ENCODE measurements at places on chromosomes 3 and 15.

- no peak for DNase-seq
These were observed 44.3 kb downstream of the PXYLP1 start for GRCh38 chr3:141275973-141276372.

- no peak for DNase-seq
These were observed 68.4 kb upstream of the SEC13 start for GRCh38 chr3:10389339-10389738.

DNA sequence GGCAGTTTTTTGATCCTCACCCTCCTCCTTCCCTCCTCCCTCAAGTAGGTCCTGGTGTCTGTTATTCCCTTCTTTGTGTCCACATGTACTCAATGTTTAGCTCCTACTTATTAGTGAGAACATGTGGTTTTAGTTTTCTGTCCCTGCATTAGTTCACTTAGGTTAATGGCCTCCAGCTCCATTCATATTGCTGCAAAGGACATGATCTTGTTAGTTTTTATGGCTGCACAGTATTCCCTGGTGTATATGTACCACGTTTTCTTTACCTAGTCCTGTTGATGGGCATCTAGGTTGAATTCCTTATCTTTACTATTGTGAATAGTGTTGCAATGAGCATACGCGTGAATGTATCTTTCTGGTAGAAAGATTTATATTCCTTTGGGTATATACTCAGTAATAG, 61.7 kb upstream of the FGF7 start:
- no peak for DNase-seq

- DNase-seq: no peak
These were observed 48.0 kb upstream of the MEX3B start for GRCh38 chr15:82093774-82094211.

GRCh38 chr15:42155546-42156242, 742 bp downstream of the PLA2G4F start:
- no peak for DNase-seq

- no peak for DNase-seq
These were observed 346.1 kb downstream of the EPHB1 start for GRCh38 chr3:135141160-135141559.

DNA sequence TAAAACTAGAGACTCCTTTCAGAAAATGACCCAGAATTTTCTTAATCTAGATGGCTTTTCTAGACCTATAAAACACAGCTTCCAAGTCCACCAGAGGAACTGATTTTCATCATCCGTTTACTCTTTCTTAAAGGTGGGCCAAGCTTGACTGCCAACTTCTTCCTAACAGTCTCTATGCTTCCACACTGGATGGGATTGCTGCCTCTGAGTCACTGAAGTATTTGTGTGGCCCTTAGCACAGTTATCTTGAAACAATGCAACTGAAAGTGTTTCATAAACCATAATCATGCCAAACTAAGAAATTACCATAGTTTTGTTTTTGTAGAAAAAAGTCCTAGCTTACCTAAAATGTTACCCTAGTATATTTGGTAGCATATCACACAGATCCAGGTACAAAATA, 985.7 kb downstream of the TUSC7 start:
- DNase-seq: no peak

DNA sequence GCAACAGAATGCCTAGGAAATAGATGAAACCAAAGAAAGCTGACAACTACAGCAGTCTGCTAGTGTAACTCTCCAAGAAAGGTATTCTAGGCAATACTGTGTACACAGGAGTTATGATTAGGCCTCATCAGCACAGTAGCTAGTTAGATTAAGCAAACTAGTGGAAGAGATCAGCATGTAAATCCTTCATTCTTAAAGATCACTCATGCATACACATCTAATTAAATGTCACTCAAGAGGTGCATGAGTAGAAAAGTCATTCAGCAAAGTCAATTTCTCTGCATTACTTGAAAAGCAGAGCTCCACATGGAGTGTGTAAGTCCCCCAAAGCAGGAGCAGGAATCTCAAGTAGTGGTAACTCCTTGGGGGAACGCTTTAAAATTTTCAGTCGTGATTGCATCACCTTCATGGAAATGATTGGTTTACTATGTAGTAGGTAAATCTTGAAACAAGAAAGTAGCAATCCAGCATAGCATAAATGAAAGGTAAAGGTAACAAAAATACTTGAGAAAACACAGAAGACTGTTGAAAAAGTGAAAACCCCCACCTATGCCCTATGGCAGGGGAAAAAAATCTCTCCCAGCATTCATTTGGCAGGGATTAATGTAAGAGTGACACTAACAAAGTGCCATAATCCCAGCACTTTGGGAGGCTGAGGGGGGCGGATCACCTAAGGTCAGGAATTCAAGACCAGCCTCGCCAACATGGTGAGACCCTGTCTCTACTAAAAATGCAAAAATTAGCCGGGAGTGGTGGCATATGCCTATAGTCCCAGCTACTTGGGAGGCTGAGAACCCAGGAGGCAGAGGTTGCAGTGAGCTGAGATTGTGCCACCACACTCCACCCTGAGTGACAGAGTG, 29.4 kb upstream of the PPIB start:
- no peak for DNase-seq

GRCh38 chr15:75016431-75016830, 7.0 kb upstream of the PPCDC start:
- no peak for DNase-seq

GRCh38 chr15:57589754-57590153, 1.9 kb upstream of the MYZAP start:
- DNase-seq: no peak

GRCh38 chr3:33915796-33916546, 117.5 kb downstream of the PDCD6IP start:
- DNase-seq: no peak

DNA sequence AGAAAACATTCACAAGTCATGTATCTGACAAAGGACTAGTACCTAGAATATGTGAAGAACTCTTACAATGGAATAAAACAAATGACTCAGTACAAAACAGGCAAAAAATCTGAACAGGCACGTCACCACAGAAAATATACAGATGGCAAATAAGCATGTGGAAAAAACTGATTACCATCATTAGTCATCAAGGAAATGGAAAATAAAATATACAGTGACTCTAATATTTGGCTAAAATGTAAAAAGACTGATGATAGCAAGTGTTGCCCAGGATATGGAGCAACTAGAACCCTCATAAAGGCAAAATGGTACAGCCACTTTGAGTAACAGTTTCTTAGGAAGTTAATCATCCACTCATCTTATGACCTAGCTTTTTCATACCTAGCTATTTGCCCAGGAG, 95.8 kb upstream of the ABHD17C start:
- DNase-seq: no peak

DNA sequence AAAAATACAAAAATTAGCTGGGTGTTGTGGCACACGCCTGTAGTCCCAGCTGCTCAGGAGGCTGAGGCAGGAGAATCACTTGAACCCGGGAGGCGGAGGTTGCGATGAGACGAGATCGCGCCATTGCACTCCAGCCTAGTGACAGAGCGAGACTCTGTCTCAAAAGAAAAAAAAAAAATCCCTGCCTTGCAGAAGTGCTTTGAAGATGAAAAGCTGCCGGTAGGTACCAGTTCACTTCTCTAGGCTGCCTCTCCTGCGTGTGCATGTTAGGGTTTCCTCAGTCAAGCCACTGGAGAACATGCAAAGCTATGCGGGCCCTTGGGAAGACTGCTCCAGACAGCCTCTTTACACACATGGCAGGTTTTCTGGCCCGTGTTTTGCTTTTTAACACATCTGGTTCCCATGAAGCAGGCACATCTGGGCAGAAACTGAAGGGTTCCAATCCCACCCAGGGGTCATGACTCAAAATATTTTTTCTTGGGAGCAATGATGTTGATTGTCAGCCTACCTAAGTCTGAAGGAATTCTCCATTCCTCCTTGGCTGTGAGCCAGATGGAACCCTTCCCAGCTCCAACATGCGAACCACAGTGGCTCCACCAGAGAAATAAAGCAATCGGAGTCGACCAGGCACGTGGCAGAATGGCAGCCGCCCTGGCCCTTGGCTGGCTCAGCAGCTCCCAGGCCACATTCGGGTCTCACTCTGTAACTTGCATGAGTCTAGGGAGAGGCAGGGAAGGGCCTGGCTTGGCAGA, 29.6 kb downstream of the MGLL start:
- no peak for DNase-seq

DNA sequence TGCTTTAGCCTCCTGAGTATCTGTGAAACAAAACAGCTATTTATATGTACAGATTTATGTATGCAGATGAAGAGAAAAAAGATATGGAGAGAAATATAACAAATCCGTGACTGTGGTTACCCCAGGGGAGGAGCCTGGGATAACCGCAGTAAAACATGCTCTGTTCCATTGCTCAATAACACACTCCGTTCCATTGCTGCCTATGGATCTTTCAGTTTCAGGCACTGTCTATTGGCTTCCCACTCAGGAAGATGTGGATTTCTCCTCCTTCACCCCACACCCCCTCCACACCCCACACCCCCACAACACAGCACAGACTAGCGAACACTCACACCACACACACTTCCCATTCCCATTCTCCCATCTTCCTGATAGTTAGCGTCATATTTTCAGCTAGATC, 47.9 kb downstream of the CDCP1 start:
- DNase-seq: no peak

DNA sequence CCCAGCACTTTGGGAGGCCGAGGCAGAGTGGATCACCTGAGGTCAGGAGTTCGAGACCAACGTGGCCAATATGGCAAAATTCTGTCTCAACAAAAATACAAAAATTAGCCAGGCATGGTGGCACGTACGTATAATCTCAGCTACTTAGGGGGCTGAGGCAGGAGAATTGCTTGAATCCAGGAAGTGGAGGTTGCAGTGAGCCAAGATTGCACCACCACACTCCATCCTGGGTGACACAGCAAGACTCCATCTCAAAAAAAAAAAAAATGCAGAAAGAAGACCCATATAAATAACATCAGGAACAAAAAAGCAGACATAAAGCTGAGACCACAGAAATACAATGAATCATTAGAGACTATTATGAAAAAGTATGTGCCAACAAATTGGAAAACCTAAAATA, 235.2 kb upstream of the VEPH1 start:
- no peak for DNase-seq

DNA sequence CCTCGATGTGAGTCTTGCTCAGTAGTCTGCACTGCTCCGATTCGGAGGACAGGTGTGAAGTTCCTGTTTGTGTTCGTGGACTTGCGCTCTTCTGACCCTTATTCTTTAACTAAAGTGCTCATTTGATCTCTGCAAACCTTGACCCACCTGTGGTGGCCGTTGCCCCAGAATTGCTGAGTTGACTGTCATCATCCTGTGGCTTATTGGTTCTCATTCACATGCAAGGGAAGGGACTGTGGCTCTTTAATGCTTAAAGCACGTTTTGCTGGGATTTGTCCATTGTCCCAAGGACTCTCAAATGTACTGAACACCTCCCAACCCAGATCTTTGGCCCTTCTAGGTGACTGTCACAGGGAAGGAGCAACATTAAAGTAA, 13.4 kb downstream of the SYNM start:
- no peak for DNase-seq
